ENCODE measurements at places on chromosomes 6 and 20. TPM values are rescaled to one million over a fixed set of nuclear protein-coding genes. Genes with fewer than 3 reads are reported as not detected.

DNA sequence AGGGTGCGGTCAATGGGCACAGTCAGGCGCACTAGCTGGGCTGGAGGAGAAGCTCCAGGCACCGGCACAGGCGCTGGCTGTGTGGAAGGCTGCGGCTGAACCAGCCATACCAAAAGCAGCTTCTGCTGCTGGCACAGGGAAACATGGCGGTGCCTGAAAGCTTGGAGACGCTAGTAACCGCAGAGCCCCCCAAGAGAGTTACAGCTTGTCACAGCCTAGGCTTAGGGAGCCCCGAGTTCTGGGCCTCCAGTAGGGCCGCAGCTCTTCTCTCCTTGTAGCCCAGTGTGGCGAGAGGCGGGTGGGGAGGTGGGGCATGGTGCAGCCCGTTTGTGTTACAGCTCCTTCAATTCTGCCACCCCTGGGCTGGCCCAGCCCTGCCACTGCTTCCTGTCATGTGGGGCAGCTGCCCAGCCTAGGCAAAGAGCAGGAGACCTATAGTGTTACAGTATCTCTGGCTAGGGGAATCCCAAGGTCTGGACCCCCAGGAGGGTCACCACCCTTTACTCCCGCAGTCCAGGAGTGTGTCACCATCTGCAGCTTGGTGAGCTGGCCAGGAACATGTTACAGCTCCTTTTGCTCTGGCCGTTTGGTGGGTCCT, 58.6 kb upstream of the MANEA start:
- no peaks in the 10 kb centered on the region for H3K4me1 ChIP-seq
- H3K27ac ChIP-seq: no peak overlapping the region
- DNase-seq: no peak
- no peaks in the 10 kb centered on the region for H3K36me3 ChIP-seq
- H3K27me3 ChIP-seq: no peaks in the 10 kb centered on the region

GRCh38 chr6:13395272-13396237, 67.2 kb upstream of the TBC1D7 start:
- H3K4me1 ChIP-seq: no peaks in the 10 kb centered on the region
- no peak overlapping the region for H3K4me3 ChIP-seq
- H3K36me3 ChIP-seq: no peaks in the 10 kb centered on the region

DNA sequence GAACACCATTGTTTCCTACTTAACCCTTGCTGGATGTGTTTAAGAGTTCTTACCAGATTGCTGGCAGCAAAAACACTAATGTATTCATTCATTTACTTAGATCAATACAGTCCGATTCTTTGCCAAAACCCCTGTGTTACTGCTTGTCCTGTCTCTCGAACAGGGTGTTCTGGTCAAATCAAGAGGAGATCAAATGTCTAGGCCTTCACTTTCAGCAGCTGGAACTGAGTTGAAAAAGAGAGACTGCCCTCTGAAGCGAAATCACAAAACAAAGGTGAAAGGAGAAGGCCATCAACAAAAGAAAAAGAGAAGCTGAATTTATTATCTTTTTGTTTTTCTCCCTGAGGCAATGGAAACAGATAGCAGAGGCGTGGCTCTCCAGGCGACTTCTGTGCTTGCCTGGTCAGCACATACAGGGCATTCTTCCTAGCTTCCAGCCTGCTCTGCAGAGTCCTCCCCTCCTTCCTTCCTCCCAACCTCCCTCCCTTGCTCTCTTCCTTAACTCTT, 44.1 kb upstream of the GCM1 start:
- H3K4me1 ChIP-seq: peaks cover 16% of the 10 kb centered on the region
- no peak for DNase-seq
- H3K27ac ChIP-seq: no peak overlapping the region
- no peaks in the 10 kb centered on the region for H3K36me3 ChIP-seq
- no peaks in the 10 kb centered on the region for H3K27me3 ChIP-seq

- H3K27me3 ChIP-seq: no peaks in the 10 kb centered on the region
- no peak overlapping the region for H3K27ac ChIP-seq
- H3K4me3 ChIP-seq: peak overlapping the region; percentile 45
- no peak for DNase-seq
- peaks cover 2% of the 10 kb centered on the region for H3K36me3 ChIP-seq
- peaks cover 35% of the 10 kb centered on the region for H3K4me1 ChIP-seq
Measured at GRCh38 chr6:135008072-135008940, 46.3 kb downstream of the HBS1L start.

LMBRD1 gene
- 40.8 TPM for total RNA-seq

CNPY3 gene
- 42.9 TPM for total RNA-seq

PPIL6 gene
- total RNA-seq: 0.91 TPM

Data from CD4-positive, CD25-positive, alpha-beta regulatory T cell (primary cell).